ENCODE measurements at places on chromosomes 12 and 14. TPM values are rescaled to one million over a fixed set of nuclear protein-coding genes. Genes with fewer than 3 reads are reported as not detected.

DNA sequence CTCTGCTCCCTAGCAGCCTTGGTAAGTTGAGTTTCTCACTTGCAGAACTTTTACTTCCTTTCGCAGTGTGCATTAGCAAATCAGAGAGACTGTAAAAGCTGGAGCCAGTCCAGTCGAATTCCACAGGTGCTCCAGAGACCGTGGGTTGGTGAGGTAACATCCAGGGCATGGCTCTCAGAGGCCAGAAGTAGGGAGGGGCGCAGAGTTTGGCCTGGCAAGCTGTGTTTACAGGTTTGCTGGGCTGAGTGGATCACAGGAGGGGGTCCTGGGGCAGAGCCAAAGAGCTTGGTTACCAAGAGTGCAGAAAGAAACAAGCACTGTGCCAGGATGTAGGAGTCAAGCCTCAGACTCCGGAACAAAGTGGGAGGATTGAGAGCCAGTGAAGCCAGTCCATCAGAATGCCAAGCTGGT is 10.2 kb upstream of the BHLHE41 start:
- DNase-seq, result no peak

DNA sequence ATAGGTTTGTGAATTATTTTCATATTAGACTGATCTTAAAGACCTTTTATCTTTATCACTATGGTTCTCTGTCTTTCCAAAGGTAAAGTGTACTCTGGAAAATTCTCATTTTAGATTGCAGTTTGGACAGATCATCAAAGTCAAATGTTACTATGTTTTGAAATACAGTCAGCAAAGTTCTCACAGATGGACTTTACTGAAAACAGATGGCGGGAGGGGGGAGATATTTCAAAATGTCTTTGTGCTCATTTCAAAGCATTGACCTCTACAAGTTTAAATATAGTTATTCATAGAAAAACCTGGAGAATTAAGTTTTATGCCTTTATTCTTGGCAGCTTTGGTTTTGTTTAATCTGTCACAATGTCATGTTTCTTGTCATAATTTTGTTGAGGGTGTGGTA is 51.8 kb upstream of the LRTM2 start:
- no peak for DNase-seq

SSTR1 gene
- total RNA-seq, result 0.05 TPM

GYS2 gene
- total RNA-seq, result not detected

RFLNA gene
- total RNA-seq, result not detected

DNA sequence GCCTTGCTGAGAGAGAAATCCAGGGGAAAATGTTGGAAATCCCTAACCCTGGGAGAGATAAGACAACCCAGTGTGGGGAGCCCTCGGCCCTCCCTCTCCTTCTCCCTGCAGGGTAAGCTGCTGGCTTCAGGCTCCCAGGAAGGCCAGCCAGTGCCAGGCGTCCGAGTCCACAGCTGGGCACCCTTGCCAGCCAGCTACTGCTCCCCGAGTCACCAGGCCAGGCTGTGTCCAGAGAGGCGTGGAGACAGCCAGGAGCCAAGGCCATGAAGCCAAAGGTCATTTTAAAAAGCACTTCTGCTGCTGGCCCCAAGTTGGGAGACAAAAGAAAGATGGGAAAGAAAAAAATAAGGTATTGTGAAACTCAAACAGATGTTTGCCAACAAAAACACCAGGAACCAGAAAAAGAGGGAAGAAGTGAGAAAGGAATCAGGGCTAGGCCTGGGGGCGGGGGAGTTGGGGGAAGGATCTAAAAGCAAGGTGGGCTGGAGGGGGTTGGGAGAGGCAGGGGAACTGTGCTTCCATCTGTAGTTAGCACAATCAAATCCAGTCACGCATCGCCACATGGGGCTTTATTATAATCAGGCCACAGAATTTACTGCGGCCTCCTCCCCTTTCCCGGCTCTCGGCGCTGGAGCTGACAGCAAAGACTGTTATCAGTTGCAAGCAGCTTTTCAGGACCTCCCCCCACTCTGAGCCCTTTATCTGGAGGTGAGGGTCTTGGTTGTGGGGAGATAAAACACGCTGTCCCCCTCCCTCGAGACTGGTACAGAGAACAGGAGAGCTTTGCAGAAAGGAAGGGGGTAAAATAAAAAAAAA is 33.5 kb downstream of the RBM19 start:
- no peak for DNase-seq

SRSF9 gene
- total RNA-seq, result 241 TPM

DNA sequence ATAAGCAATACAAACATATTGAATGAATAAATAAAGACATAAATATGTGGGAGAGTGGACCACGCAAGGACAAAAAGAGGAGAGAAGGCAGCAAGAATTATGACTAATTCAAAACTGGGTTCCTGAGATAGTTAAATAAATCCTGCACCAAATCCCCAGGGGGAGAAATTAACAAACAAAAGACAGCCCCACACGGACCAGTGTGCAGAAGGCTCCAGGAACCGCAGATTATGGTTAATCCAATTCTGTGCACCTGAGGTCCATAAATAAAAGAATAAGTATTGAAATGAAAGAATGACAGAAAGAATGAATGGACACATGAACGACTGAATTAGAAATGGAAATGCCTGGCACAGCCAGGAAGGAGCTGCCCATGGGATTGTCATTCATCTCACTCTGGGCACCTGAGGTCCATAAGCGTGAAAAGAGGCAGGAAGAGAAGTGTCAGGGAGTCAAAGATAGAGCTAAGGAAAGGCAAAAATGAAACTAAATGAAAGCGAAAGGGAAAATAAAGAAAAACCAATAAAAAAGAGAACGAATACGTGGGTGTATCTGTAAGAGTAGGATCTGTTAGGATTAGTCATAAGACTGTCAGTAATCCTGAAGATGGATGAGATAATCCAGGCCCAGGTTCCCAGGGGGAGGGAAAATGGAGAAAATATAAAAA is 23.3 kb downstream of the MEG3 start:
- no peak for DNase-seq

GRCh38 chr14:91125271-91125660 is 11.4 kb downstream of the DGLUCY start:
- DNase-seq, result no peak

SLC6A12 gene
- not detected for total RNA-seq

DNA sequence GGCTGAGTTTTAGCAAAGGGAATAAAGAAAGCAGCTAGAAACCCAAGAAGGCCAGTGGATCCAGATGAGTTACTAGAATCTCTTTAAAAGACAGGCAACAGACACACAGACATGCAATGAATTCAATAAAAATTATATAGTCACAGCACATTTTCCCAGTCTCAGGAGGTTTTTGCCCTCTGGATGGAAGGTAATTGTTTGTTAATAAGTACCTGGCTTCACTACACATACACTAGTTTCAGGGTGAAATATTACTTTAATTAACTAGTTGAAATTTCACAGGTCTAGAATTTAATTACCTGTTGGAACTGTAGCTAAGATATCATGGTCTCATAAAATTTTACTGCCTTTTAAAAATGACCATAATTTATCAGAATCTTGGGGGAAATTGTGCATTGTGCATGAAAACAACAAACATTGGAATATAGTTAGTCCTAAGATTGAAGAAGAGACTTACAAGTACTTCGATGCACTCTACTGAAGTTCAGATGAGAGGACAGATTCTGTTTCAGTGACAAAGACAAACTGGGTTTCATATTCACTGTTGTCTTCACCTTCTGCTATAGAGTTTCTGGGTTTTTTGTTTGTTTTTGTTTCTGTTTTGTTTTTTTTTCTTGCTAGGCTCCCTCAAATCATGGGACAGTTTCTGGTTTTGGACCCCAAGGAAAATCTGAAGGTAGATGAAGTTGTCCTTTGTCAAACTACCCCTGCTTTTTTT is 277.0 kb upstream of the GARIN6 start:
- no peak for DNase-seq

PAX9 gene
- 0.27 TPM for total RNA-seq

GRCh38 chr14:101838476-101838875 is 77.0 kb downstream of the PPP2R5C start:
- DNase-seq, result no peak

DNA sequence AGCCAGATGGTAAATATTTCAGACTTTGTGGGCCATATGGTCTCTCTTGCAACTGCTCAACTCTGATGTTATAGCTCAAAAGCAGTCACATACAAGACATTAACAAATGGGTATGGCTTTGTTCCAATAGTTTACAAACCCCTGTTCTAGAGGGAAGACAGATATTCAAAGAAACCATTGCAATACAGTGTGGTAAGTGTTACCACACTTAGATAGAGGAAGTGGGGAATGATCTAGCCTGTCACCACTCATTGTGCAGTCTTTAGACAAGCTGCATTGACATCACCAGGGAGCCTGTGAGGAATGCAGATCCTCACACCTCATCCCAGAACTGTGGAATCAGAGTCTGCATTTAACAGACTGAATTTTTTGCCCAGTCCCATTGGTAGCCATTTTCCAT is 80.0 kb upstream of the RGS6 start:
- DNase-seq, result no peak

- no peak for DNase-seq
Observed at GRCh38 chr14:94049625-94050023, 23.5 kb downstream of the OTUB2 start.

GRCh38 chr12:104309446-104309993 is 6.0 kb downstream of the EID3 start:
- DNase-seq, result no peak

DNA sequence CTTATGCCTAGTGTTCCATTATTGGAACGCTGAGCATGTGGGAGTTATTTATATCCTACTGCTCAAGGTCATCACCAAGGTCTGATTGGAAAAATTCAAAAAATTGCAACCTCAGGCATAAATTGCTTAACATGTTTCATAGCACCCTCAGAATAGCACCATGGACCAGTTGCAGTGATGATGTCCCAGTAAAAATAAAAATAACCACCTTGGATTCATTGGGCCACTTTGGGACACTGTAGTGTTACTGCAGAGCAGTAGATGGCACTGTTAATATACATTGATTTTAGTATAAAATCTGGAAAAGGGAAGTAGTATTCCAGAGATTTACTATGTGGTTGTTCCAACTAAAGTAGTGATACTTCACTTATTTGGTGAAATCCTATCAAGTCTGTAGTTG is 31.0 kb upstream of the PTCSC3 start:
- DNase-seq, result no peak

DNA sequence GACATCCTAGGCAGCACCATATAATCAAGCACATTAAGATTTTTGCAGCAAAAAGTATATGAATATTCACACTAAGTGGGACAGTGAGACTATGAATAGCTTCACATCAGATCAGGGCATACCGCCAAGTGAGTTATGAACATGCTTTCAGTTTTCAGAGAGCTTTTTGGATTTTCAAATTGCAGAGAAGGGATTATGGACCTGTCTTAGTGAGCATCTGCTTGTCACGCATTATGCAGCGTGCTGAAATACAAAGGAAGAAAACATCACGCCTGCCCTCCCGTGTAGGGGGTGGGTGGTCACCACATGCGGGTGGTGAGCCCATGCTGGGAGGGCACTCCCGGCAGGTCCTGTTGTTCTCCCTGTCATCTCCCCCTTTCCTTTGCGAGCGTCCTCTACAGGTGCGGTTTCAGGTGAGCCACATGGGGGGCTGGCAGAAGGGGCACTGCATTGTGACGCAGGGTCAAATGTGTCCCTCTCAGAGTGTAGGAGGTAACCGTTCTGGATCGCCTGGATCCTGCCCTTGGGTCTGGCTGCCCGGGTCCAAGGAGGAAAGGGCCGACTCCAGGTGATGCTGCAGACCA is 42.6 kb downstream of the TRAF3 start:
- no peak for DNase-seq

GRCh38 chr14:88386256-88386794 is 868 bp downstream of the SPATA7 start:
- DNase-seq, result no peak

GRCh38 chr12:104828015-104828414 is 130.1 kb downstream of the SLC41A2 start:
- no peak for DNase-seq

ARHGDIB gene
- total RNA-seq, result 796 TPM

DNA sequence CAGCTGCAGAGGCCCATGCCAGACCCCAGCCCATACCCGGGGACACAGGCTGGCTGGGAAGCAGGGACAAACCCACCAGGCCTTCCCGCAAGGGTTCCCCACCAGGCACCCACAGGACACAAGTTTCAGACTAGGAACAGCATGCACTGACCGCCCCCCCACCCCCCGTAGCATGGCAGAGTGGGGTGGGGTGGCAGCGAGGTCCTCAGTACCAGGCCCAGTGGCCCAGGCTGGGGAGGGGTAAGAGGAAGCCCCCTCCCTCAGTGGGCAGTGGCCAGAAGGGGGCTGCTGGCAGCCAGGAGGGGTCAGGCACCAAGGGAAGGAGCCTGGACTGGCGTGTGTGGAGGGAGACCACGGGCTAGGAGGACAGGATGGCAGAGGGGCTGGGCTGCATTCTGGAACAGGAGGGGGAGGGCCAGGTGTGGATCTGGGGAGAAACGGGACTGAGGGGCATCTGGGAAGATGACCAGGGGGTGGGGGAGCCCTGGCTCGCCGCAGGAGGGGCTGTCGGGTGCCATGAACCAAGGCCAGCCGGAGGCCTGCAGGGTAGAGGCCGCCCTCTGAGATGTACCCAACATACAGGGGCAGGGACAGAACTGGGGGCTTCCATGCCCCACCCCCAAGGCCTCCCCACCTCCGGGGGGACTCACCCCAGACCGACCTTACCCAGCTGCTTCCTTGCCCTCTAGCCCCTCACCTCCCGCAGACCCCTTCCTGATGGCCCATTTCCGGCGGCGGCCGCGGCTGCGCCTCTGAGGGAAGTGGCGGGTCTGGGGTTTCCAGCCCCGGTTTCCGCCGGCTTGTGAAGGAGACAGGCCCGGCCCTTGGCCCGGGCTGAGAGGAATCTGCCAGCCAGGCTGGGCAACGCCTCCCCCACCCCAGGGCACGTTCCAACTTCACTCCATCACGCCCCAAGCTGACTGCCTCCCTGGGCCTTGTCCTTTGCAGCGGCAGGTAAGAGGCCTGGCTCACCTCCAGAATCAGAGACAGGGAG is 5.6 kb upstream of the JAG2 start:
- DNase-seq, result no peak

DNA sequence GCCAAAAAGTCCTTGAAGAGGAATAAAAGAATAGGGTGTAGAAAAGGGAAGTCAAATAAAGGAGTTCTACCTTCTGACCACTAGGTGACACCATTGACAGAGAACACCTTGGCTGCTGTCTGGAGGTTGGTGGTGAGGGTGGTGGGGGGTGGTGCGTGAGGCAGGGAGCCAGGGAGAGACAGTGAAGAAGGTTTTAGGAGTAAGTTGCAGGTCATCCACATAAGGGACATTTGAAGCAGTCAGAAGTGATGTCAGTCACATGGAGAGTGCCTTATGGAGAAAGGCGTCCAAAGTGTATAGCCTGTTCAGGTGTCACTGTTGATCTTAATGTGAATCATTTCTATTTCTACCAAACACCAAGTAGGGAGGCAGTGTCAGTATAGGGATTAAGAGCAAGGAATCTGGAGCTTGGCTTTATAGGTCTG is 279.3 kb upstream of the DDHD1 start:
- no peak for DNase-seq

DNA sequence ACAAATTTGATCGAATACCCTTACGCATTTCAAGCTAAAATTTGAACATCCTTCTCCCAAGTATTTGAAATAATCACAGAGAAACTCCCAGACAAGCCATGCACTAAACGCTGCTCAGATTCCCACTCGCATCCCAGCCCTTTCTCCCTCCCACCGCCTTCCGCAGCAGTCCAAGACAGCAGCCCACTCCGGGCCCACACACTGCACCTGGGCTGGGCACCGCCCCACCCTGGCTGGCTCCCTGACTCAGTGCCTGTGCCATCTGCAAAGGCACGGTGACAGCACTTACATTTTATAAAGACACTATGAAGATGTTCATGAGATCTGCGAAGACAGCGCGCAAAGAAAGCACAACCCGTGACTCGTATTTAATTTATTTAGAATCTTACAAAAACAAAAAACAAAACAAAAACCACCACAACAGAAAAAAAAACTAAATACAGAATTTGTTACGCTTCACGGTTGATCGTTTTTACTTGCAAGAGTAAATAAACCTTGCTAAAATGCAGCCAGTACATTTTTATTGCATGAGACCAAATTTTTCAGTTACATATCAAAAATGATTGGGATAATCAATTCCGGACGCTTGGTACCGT is 17.2 kb upstream of the CDK2AP1 start:
- DNase-seq, result no peak
